ENCODE measurements at places on chromosomes 1 and 21.

GRCh38 chr1:235402457-235403200 lies 35.4 kb downstream of the TBCE start:
- no peak for DNase-seq

DNA sequence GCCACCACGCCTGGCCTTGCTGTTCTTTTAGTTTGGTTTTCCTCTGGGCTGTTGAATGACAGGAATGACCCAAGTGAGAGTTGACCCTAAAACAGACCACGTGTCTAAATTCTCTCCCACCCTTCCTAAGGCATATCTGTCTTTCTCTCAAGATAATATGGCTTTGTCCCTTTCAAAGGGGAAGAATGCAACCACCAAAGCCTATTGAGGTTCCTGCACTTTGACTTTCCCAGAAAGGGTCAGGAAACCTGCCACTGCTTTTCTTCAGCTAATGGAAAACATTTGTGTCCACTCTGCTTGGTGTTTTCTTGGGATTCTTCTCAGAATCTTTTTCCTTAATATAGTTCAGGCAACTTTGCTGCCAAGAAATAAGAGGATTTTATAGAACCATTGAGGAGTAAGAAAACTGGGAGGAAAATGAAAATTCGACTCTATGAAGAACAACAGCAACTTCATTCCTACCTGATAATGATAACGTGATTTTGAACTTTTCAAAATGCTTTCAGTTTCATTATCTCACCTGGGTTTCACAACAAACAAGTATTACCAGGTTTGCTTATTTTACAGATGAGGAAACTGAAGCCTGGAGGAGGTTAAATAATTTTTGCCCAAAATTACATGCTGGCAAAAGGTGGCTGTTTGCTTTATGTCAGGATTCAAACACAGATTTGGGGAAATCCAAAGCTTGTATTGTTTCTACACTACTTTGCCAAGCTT lies 6.9 kb downstream of the PLPP3 start:
- DNase-seq, result no peak

- DNase-seq, result no peak
These were observed 838 bp downstream of the OR2C3 start for GRCh38 chr1:247535402-247535801.

DNA sequence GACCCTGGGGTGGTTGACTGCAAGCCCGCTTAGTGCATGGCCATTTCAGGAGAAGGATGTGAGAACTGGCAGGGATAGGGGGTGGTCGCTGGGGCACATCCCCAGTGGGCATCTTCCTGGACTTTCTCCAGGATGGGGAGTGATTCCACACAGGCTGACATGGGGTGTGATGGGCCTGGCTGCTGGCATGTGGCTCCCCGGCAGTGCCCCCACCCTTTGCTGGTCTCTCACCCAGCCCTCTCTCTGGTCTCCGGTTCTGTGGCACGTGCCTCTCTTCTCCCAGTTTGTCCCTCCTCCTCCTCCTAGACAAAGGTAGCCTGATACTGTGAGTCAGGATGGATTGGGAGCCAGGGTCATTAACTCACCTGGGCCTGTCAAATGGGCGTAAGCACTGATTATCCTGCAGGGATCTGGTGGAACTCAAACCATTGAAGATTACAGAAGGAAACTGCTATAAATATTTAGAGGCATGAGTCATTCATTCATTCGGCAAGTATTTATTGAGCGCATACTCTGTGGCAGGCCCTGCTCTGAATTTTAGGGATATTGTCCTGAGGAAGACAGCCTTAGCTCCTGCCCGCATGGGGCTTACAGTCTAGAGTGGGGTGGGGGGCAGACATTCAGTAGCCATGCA lies 23.6 kb upstream of the EPS8L3 start:
- no peak for DNase-seq

- no peak for DNase-seq
These were observed 397.2 kb downstream of the KCNH1 start for GRCh38 chr1:210736713-210737112.

GRCh38 chr21:17903929-17904639 lies 84.9 kb upstream of the C21orf91 start:
- no peak for DNase-seq

- no peak for DNase-seq
These were observed 101.9 kb downstream of the SLC45A1 start for GRCh38 chr1:8419861-8420260.

DNA sequence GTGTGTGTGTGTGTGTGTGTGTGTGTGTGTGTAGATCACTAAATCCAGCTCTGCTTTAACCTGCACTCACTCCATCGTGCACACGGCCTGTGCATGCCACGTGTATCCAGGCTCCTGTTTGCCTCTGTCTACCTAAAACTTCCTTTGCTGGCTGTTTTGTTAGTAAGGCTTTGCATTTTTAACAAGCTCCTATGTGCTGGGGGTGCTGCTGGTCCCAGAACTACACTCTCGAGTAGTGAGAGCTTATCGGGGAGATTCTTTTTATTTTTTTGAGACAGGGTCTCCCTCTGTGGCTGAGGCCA lies 596 bp upstream of the TCEA3 start:
- no peak for DNase-seq

DNA sequence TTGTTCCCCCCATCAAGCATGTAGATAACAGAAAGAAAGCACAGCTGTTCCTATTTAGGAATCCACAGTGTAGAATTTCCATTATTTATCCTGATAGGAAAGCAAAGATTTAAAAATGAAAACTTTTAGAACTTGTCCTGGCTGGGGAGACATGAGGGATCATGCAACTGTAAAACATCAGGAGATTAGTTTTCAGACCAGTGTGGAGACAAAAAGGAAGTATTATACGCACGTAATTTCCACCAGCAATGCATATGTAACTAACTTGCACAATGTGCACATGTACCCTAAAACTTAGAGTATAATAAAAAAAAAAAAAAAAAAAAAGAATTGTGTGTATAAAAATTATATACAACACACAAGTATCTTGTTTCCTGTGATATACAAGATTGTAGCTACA lies 172.4 kb downstream of the NEGR1 start:
- DNase-seq, result no peak

GRCh38 chr1:169360415-169360814 lies 7.2 kb downstream of the NME7 start:
- no peak for DNase-seq

GRCh38 chr1:64599242-64599641 lies 129.3 kb downstream of the CACHD1 start:
- no peak for DNase-seq
